ENCODE measurements at places on chromosomes 2 and 18.

GRCh38 chr2:33015421-33016142, 68.8 kb downstream of the LTBP1 start:
- DNase-seq, result peak; percentile 57

DNA sequence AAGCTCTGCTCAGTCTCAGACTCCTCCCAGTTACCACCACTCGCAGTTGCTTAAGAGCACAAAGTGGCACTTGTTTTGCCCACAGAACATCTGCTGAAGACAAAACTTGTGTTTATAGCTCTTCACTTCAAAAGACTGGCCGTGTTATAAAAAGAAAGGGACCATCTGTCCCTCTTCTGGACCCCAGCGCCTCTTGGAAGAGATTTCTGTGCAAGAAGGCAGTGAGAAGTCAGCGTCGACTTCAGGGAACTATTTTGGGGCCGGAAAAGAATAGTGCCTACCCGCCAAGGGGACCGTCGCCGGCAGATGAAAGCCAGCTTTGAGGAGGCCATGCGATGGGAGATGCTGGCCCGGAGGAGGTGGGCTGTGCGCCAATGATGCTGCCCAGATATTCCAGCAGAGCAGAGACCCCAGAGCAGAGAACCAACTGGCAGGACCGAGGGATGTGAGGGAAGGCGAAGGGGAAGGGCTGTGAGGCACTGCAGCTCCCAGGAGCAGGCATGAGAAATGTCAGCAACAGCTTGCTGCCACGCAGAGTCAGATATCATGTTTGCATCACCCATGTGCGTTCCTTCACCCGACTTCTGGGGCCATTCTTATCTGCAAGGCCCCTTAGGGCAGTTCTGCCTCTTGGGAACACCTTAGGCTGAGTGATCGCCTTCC, 270.9 kb downstream of the ATAD2B start:
- no peak for DNase-seq

DNA sequence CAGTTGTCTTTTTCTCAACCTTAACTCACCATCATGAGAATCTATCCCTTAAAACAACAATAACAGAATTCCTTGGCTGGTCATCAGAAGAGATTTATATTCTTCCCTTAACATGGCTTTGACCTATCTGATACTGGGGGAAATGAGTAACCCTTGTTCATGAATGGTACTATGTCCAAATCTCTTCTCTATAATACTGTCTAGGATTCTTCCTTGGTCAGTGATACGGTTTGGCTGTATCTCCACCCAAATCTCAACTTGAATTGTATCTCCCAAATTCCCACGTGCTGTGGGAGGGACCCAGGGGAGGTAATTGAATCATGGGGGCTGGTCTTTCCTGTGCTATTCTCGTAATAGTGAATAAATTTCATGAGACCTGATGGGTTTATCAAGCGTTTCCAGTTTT, 282.0 kb upstream of the SIX2 start:
- DNase-seq, result no peak

- DNase-seq, result no peak
Measured at GRCh38 chr2:109387221-109387735, 226.5 kb downstream of the SEPTIN10 start.

DNA sequence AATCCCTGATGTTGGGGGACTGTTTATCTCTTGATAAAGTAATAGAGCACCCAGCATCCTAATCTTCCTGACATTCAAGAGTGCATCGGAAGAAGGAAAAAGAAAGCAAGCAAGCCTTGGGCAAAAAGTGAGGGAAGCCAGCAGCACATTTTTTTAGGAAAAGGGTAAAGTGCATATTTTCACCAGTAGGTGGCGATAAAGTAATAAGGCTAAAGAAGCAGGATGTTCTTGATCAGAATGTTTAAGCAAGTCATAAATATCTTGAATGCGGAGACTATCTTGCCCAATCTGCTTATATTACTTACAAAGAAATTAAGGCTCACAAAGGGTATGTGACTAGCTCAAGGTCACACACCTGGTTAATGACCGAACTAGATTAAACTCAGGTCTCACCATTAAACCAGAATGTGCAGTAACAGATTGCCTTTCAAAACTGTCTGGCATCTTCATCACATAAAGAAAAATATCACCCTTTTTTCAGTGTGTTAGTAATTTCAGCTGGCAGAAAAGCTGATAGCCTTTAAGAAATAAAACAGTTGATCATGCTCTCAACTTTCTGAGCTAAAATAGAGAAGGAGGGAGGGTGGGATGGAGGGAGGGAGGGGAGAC, 83.8 kb downstream of the VIT start:
- DNase-seq, result peak; percentile 38

DNA sequence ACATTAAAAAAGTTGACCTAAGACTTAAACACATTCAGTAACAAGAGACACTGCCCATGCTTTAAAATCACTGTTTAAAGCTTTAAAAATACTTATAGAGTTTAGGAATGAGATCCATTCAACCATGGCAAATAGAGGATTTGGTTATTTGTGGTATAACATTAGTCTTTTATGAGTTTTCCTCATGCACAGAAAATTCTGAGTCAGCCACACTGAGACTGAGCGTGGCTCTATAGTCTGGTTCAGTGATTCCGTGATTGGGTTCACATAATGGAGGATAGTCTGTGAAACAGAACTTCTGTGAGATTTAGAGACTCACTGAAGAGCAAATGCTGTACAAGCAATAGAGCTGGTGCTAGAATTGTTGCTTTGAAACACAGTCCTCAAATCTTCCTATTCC, 1502.4 kb upstream of the PIK3C3 start:
- DNase-seq, result no peak

- no peak for DNase-seq
Measured at GRCh38 chr2:200172944-200173581, 133.4 kb upstream of the SPATS2L start.

- peak; percentile 20 for DNase-seq
Measured at GRCh38 chr2:12412898-12413305, 303.8 kb upstream of the TRIB2 start.

- no peak for DNase-seq
Measured at GRCh38 chr2:195368249-195369217, 288.5 kb upstream of the SLC39A10 start.

DNA sequence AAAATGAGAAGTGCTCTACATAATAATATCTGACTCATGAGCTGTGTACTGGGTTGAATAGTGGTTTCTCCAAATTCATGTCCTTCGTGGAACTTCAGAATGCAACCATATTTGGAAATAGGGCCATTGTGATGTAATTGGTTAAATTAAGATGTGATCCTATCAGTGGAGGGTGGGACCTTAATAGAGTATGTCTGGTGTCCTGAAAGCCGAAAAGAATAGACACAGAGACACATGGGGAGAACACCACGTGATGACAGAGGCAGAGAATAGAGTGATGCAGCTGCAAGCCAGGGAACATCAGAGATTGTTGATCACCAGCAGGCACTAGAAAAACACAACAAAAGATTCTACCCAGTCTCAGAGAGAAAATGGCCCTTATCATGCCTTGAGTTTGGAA, 310.1 kb downstream of the EXOC6B start:
- DNase-seq, result no peak

DNA sequence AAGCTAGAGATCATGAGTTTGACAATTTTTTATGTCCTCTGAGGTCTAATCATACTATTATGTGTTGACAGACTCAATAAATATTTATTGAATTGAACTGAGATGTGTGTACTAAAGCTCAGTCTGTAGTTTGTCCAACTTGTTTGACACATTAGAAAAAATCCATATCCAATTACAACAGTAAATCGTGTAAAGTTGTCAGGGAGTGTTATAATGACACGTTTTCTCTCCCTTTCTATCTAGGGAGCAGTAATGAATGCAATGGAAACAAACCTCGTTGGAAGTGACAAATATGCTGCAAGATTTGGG, 28.4 kb downstream of the ITGA4 start:
- DNase-seq, result no peak

- no peak for DNase-seq
Measured at GRCh38 chr2:136117391-136117841, 533 bp downstream of the CXCR4 start.

DNA sequence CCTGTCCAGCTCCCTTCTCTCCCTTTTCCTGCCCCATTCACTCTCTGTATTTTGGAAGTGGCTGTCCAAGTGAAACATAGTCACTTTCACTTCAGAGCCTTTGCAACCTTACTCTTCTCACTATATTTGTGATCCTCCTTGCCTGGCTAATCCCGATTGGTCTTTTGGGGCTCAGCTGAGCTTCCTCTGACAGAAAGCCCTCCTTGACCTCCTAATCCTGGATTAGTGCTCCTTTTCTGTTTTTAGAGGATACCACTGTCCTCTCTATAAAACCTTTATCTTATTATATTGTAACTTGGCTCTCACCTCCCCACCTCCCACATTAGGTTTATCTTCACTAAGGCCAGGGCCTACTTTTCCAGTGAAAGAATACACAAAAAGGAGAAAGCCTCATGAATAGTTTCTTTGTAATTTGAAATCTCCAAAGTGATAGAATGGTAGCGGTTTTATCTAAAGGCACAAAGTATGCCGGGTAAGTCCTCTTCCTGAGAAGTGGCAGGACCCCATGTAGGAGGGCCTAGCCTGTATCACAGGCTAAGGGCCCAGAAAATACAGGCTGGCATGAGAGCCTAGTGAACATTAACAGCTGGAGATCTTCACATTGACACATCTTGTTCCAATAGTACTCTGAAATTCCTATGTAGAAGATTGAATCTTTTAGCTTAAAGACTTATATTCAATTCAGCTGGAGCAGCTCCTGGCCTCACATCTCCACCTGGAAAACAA, 83.1 kb upstream of the GAREM1 start:
- DNase-seq, result no peak

DNA sequence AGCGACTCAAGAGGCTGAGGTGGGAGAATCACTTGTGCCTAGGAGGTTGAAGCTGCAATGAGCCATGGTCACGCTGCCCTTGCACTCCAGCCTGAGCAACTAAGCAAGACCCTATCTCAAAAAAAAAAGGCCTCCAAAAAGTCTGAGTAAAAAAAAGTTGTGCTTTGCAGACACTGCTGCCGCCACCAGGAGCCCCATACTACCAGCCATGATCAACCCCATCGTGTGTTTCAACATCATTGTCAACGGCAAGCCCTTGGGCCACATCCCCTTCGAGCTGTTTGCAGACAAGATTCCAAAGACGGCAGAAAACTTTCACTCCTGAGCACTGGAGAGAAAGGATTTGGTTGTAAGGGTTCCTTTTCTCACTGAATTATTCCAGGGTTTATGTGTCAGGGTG, 137.1 kb downstream of the INO80D start:
- DNase-seq, result no peak

DNA sequence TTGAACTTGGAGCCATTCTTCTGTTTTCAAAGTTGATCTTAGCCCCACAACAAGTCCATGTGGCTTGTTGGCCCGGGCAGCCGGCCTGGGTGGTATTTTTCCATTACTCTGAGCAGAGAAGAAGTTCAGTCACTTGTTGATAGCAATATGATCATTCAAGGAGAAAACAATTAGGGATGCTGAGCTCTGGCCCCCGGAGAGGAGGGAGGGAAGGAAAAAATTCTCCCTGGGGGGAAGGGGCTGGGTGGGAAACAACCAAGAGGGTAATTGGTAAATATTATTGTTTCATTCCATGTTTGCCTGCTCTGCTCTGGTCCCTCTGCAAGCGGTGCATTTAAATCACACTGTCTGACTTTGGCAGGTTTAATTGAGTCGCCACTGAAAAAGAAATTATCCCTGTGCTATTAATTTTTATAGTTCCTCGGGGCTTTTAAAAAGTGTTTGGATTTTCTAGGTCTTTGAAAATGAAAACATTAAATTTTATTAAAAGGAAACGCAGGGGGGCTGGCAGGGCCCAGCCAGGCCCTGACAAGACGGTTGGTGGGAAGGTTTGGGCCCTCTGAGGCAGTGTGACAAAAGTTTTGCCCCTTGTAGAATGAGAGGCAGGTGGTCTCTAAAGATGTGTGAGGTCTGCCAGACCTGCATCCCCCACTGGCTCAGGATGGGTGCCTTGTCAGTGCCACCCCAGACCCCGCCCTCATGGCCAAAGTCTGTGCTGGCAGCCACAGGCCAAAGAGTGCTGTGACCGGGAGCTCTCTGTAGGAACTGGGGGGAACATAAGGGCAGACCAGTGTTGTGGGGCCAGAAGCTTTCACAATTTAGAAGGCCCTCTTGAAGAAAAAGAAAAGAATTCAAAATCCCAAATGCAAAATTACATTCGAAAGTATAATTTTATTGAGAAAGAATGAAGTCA, 52.5 kb upstream of the SLC14A2 start:
- no peak for DNase-seq

DNA sequence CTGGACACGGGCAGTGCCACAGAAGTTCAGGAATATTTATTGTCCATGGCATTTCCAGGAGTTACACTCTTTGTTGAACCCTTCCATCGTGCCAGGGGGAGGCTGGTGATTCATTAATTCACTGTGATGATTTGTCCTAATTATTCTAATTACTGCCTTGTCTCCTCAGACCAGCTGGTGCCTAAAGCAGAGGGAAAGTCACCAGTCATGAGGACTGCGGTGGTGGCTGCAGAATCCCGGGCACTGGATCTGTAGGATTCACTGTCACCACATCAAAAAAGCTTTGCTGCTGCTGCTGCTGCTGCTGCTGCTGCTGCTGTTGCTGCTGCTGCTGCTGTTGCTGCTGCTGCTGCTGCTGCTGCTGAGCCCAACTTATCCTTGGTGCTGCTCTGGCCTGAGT, 908.2 kb downstream of the TSN start:
- no peak for DNase-seq

- DNase-seq, result no peak
Measured at GRCh38 chr2:189024901-189025618, 50.9 kb downstream of the COL3A1 start.

DNA sequence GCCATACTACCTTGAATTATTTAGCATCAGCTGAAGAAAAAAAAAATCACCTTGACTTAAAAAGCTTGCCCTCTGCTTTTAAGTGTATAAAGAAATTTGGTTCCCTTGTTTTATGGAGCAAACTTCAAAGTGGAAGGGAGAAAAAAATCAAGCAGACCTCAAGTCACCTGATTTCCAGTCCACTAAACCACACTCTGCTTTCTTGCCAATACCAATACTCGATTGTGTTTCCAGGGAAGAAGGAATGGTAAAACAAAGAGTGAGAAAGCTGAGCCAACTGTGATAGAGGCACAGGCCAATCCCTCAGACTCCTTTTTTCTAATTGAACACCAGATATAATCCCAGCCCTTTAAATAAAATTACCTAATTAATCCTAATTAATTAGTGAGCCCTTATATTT, 587.3 kb downstream of the ARHGAP15 start:
- DNase-seq, result no peak

GRCh38 chr18:30359521-30359920, 683.0 kb downstream of the DSC3 start:
- no peak for DNase-seq

All from RCC 7860 (cell line).